ENCODE measurements at places on chromosomes 3 and 15. TPM values are rescaled to one million over a fixed set of nuclear protein-coding genes. Genes with fewer than 3 reads are reported as not detected.

Gene MESP1
- total RNA-seq: 2.4 TPM

Gene ALG1L2
- total RNA-seq: not detected

Gene SRGAP3
- total RNA-seq: 2.8 TPM

Gene TARS3
- 12.6 TPM for total RNA-seq

Gene ADAMTSL3
- 0.12 TPM for total RNA-seq

Gene CFAP100
- not detected for total RNA-seq

Gene GABRA5
- not detected for total RNA-seq

Gene SLC2A2
- not detected for total RNA-seq

Gene SLC28A1
- total RNA-seq: not detected

DNA sequence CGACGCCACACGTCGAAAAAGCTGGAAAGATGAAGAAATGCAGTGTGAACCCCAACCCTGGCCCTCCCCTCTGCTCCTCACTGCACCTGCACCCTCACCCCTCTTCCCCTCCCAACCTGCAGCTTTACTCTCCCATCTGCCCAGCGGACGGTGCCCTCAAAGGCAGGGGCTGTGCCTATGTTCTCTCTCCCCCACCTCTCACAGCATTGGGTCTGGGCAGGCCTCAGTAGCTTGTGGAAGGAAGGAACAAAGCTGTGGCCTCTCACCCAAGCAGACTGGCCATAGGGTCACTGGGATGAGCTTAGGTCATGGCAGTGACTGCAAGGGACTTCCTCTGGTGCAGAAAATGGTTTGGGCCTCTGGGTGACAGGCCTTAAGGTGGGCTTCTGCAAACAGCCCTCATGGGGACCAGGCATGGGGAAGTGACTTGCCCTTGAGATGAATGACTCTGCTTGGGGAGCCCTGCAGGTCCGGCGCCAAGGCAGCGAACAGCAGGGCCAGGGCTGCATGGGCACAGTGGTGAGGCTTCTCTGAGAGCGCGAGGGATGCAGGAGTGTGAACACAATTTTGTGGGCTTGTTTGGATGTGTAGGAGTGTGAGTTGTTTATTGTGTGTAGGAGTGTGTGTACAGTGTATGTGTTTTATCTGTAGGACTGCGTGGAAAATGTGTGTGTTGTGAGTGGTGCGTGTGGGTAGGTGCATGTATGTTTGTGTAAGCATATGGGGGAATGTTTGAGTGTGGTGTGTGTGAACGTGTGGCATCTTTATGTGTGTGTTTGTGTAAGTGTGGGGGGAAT is 29.2 kb downstream of the SRPRB start:
- no peak for DNase-seq

GRCh38 chr3:152564459-152564858 is 270.5 kb upstream of the P2RY1 start:
- no peak for DNase-seq

DNA sequence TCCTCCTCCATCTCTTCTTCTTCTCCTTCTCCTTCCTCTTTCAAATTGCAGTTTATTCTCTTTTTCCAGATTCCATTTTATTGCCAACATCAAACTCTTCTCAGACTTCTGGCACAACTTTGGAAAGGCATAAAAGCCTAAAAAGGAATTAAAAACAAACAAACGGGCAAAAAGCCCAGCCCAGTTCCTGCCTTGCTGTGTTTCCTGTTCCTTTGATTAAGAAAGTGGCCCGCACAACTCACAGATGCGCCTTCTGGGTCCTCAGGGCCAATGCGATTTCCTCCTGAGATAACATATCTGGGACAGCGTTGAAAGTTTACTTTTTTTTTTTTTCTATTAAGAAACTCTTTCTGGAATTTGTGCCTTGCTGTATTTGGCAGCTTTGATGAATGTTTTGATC is 158.7 kb upstream of the UBE3A start:
- no peak for DNase-seq

DNA sequence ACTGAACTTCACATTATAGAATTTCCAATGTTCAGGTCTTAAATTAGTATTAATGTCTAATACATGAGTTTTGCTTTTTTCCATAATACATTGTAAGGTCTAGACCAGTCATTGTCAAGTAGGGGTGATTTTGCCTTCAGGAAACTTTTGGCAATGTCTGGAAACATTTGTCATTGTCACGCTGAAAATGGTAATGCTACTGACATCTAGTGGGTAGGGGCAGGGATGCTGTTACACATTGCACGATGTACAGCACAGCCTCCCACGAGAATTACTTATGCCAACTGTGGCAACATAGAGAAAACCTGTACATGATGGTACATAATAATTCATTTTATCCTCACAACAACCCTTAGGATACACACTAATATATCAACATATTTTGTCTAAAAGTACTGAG is 384.1 kb downstream of the CADM2 start:
- DNase-seq: no peak

DNA sequence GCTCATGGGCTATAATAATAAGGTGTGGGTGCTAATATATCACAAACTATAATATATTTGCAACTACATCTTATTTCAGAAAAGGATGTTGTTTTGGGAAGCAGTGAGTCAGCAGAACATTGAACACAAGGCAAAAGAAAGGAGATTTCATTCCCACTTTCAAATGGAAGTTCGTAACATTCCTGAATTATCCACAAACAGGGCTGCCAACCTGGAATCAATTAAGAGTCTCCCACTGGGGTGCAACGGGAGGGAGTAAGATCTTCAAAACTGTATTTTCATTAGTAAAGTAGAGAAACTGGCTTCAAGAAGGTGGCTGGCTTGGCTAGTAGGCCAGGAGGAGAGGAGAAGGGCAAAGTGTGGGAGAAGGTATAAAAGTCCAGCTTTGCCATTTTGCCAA is 479.6 kb downstream of the CNTN3 start:
- DNase-seq: no peak

- no peak for DNase-seq
Measured at GRCh38 chr3:188497021-188497420, 343.1 kb downstream of the LPP start.

- no peak for DNase-seq
Measured at GRCh38 chr15:66161108-66161507, 92.4 kb downstream of the MEGF11 start.

- no peak for DNase-seq
Measured at GRCh38 chr15:82549199-82549665, 9.0 kb upstream of the RPS17 start.

- DNase-seq: no peak
Measured at GRCh38 chr15:31021067-31021665, 29.7 kb upstream of the MTMR10 start.

DNA sequence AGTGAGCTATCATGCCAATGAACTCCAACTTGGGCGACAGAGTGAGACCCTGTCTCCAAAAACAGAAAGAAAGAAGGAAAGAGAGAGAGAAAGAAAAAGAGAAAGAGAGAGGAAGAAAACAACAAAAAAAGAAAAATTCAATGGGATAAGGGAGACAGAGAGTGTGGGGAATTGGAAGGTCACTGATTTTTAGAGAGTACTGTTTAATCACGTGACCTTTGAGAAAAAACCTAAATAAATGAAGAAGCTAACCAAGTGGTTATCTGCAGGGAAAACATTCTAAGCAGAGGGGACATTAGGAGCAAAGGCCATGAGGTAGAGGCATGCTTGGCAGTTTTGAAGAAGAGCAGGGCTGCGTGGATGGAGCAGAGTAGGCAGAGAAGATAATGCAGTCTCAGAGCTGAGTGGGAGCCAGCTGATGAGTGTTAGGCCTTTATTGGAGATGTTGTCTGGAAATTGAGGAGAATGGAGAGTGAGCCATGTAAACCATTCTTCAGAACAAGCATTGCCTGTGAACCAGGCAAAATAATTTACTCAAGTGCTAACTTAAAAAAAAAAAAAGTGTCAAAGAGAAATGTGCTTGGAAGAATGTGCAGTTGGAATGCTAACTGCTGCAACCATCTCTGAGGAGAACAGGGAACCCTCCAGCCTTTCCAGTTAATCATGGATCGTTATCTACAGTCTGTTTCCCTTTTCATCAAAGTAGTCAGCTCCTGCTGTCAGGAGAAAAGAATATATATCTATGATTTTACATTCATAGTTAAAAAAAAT is 377.3 kb upstream of the SEMA6D start:
- no peak for DNase-seq

DNA sequence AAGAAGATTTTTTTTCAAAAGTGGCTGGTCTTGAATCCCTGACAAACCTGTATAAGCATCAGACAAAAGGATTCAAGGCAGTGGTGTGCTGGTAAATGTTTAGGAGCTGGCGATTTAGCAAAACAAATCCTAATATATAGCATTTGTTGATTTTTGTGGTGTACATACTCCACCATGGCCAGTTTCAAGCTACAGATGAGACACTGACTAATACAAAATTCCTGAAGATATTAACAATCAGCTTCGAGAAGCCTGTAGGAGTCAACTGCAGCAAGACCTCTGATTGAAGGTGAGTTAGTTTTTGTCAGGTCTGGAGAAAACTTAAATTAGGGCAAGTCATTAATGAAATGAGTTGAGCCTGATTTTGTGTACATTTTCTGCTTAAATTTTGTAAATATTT is 6.7 kb downstream of the STRIT1 start:
- DNase-seq: no peak

DNA sequence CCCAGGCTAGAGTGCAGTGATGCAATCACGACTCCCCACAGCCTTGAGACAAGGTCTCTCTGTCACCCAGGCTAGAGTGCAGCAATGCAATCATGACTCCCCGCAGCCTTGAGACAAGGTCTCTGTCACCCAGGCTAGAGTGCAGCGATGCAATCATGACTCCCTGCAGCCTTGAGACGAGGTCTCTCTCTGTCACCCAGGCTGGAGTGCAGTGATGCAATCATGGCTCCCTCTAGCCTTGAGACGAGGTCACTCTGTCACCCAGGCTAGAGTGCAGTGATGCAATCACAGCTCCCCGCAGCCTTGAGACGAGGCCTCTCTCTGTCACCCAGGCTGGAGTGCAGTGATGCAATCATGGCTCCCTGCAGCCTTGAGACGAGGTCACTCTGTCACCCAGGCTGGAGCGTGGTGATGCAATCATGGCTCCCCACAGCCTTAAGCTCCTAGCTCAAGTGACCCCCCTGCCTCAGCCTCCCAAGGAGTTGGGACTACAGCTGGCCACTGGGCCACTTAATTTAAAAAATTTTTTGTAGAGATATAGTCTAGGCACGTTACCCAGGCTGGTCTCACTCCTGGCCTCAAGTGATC is 26.1 kb downstream of the TFRC start:
- no peak for DNase-seq

DNA sequence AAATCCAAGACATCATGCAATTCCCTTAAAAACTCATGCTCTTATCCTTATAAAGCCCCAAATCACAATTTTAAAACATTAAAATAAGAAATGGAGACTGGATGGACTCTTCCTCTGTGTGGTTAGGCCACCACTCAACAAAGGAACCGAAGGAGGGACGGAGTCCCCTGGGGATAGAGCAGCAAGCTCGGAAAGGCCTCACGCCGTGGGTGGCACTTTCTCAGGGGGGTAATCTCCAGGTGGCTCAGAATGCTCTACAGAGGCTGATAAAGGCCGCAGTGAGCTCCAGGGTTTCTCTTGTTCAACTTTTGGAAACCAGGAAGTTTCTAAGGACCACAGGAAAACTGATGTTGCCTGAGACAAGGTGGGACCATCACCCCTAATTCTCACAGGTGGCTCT is 23.2 kb downstream of the CCR9 start:
- DNase-seq: no peak

- DNase-seq: no peak
Measured at GRCh38 chr15:63507878-63508818, 3.8 kb downstream of the USP3 start.

DNA sequence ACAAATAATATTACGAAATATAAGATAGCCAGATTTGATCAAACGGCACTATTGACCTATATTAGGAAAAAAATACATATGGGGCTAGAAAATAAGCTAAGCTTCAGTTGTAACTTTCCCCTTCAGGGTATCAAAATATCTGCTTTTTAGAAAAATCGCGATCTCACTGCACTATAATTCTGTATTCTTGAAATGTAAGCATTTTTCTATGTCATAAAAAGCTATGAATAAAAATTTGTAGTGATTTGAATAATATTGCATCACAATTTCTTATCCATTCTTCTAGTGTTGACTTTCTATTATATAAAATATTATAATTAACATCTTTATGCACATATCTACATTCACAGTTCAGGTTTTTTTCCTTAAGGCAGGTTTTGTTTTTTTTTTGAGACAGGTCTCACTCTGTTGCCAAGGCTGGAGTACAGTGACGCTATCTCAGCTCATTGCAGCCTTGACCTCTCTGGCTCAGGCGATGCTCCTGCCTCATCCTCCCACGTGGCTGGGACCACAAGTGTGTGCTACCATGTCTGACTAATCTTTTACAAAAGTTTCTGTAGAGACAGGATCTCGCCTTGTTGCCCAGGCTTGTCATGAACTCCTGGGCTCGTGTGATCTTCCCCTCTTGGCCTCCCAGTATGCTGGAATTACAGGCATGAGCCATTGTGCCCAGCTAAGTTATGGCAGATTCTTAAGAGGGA is 21.6 kb downstream of the EMC4 start:
- no peak for DNase-seq

DNA sequence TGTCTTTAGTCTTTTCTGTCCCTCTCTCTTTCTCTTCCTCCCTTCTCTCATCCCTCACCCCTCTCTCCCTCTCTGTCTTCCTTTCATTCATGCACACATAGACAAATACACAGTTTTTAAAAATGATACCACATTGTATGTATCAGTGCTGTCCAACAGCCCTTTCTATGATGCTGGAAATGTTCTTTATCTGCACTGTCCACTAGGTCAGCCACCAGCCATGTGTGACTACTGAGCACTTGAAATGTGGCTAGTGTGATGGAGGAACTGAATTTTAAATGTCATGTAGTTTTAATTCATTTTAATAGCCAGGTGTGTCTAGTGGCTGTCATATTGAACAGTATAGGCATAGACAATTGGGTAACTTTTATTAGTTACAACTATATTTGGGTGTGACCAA is 34.9 kb downstream of the COL6A5 start:
- no peak for DNase-seq

GRCh38 chr3:161475905-161476304 is 20.7 kb upstream of the OTOL1 start:
- DNase-seq: no peak

DNA sequence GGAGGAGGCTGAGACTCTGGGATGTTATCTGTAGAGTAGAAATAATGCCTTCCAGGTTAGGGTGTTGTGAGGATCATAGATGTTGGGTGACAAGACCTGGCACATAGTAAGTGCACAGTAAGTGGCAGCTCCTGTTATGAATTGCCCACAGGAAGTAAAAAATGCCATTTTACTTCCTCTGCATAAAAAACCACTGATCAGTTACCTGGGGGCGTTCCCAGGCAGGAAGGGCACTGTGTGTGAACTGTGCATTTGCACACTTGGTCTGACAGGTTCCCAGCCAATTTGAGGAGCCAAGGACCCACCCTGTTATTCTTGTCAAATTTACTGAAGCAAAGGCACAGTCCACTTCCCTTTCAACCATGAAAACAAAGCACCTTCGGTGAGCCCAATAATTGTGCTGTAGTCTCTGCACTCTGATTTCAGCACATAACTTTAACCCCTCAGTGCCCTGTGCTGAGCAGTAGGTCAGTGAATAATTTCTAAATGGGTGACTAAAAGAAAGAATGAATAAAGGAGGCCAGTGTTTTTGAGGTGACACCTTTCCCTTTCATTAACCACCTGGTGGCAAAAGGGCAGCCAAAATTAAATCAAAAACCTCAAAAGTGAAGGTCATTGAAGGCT is 85.8 kb upstream of the ARHGEF3 start:
- peak; percentile 53 for DNase-seq
